ENCODE measurements at places on chromosomes 11 and 22.

- DNase-seq: no peak
These were observed 7.8 kb downstream of the SIGIRR start for GRCh38 chr11:406796-407650.

- DNase-seq: no peak
These were observed 21.3 kb upstream of the NELL1 start for GRCh38 chr11:20647976-20648565.

DNA sequence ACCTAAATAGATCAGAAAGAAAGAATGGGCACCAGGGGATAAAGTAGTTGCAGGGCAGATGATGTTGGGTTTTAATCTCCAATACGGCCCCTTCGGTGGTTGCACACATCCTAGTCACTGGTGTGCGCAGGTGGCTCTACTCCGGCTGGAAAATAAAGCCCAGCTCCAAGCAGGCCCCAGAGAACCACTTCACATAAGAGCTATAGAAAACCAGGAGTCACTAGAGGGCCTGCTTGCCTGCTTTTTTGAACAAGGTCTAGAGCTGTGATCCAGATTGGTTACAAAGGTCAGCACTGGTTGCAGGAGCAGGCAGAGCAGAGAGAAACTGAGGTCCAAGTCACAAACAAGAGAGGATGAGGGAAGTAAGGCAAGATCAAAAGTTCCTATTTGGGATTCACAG lies 41.5 kb upstream of the MS4A8 start:
- no peak for DNase-seq

- DNase-seq: no peak
These were observed 54.9 kb upstream of the BLID start for GRCh38 chr11:122170815-122171475.

GRCh38 chr11:1297011-1297575 lies 12.3 kb downstream of the TOLLIP start:
- DNase-seq: no peak

GRCh38 chr11:47991266-47991830 lies 11.0 kb downstream of the PTPRJ start:
- peak; percentile 56 for DNase-seq

DNA sequence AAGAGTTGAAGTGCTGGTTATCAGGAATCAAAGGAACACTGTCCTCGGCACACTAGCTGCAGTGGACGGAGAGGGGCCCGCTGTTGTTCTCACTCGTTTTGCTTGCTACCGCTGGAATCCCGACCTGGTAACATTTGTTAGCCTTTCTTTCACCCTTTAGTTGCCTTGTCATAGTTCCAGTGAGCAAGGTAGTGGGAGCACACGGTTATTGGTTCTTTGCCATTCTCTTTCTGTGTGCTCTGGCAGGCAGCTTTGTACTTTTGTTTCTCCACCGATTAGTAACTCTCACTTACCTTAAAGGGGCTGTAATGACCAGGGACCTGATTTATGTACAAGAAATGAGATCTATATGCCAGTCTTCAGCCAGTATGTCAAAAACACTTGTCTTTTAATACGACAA lies 1.8 kb downstream of the DEPDC7 start:
- DNase-seq: no peak

GRCh38 chr11:3046641-3047040 lies 10.6 kb downstream of the CARS1 start:
- DNase-seq: no peak

DNA sequence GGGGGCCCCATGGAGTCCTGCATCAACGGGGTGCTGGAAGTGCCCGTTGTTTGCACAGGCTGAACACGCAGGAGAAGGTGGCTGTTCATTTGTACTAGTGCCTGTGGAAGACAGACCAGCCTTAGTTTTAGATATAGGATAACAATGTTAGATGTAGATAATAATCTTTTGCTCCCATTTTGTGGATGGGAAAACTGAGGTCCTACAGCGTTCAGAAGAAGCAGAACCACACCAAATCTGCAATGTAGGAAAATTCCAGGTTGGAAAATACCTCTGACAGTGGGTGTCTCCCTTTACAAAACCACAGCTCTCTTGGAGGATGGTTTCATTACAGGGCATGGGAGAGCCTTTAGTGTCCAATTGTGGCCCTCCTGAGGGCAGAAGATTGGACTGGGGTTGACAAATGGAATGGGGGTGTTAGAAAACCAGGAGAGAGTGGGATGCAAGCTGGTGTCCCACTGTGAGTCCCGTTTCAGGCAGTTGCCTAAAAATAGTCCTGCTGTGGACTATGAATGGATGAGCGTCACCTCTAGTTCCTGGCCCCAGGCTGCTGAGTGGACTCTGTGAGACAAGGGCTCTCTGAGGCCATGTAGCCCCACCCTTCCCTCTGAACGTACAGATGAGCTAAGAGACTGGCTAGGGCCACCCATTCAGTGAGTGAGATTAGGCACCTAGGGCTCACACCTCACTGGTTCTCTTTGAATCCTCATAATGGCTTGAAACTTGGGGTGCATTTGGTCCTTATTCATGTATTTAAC lies 508.8 kb downstream of the MN1 start:
- no peak for DNase-seq

DNA sequence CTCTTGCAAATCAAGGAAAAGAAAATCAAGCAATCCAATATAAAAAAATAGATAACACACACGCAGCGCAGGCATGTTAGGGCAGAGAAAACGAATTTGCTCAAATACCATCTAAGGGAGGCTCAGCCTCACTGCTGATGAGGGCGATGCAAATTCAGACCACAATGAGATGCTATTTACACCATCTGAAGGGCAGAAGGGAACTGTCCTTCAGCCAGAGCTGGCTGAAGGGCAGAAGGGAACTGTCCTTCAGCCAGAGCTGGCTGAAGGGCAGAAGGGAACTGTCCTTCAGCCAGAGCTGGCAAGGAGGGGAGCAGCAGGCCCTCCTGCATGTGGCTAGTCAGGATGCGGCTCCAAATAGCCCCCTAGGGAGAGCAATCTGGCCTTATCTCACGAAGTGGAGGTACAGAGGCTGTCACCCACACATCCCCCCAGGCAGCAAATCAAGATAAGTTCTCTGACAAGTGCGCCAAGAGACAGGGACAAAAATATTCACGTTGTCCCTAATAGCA lies 7.6 kb upstream of the SLC39A13 start:
- no peak for DNase-seq

- no peak for DNase-seq
These were observed 227.6 kb upstream of the PITPNB start for GRCh38 chr22:28146401-28147314.

DNA sequence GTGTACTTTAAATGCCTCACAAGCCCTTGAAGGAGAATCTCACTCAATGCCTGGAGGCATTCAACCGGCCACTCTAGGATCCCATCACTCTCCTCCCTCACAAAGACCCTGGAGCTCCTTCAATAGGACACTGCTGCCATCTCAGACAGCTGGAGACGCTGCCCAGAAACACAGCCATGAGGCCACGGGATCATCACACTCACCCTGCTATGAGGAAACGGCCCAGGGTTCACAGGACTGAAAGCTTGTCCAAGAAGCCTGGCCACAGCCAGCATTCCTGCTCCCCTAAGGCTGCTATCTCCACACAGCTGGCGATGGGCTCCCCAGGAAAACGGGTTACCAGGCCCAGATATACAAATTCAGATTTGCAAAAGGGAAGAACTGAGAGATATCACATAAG lies 13.2 kb downstream of the CARS1 start:
- DNase-seq: no peak
